ENCODE measurements at places on chromosomes 5 and 9. TPM values are rescaled to one million over a fixed set of nuclear protein-coding genes. Genes with fewer than 3 reads are reported as not detected.

DNA sequence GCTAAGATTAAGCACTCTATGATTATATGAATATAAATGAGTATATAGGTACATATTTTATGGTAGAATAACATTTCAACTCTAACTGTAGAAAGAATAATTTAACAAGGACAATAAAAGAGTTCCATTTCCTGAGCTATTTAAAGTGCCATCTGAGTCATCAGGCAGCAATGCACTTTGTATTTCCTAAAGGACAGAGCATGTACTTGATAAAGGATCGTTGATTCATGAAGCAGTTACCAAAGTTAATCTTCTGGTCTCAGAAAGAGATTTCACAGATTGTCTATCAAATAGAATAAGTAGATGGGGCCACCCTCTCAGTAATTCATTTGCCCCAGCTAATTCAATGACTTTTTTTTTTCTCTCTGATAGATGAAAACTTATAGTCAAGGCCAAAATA lies 747.8 kb downstream of the CDH18 start:
- DNase-seq = peak; percentile 73
- peaks cover 6% of the 10 kb centered on the region for H3K4me1 ChIP-seq
- no peak overlapping the region for H3K27ac ChIP-seq
- H3K36me3 ChIP-seq = no peaks in the 10 kb centered on the region
- no peak overlapping the region for H3K4me3 ChIP-seq

DNA sequence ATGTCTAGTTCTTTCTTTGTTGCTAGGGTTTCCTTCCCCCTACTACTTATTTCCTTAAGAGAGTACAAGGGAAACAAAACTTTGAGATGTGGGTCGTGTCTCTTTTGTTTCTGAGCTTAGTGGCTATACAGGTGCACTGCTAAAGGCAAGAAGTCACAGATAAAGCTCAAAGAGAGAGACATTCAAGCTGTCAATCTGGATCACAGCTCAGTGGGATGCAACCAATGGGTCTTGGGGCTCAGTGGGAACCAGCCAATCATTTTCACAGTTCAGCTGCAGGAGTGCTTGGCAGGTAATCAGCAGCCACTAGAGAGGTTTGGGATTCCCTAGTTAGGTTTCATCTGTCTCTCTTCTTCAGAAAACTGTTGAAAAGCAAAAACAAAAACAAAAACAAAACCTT lies 135.4 kb upstream of the SGCD start:
- H3K27me3 ChIP-seq = no peaks in the 10 kb centered on the region
- no peak for DNase-seq
- no peak overlapping the region for H3K27ac ChIP-seq

DNA sequence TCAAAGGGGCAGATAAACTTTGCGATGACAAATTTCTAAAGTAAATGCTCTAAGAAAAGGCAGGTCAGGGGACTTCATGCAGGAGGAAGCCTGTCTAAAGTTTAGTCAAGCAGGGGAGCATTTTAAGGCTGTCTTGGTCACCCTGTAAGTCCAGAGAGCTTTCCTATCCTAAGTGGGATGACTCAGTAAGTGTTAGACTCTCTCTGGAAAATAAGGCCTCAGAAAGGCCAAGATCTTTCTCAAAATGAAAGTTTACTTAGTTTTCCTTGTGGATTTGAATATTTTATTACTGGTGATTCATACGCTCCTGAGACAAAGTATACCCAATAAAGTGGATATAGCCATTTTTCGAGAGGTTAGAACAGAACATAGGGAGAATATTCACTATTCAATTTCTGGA lies 806.9 kb upstream of the CDH9 start:
- no peak overlapping the region for H3K27ac ChIP-seq
- H3K36me3 ChIP-seq = no peaks in the 10 kb centered on the region
- no peak for DNase-seq
- no peaks in the 10 kb centered on the region for H3K27me3 ChIP-seq
- no peak overlapping the region for H3K4me3 ChIP-seq

DNA sequence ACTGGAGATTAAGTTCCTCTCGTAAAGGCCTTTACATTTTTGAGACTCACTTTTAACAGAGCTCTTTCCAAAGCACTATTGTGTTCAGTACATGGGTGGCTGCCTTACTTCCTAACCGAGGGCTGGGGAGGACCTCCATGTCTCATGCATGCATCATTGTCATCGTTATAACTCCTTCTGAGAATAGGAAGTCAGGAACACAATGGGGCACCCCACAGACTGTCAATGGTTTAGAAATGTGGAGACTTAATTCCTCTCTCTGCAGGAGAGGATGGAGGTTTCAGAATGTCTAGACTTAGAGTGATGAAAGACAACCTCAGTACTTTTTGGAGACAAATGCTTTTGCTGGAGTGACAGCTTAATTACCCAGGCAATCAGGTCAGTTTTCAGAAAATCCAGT lies 83.9 kb downstream of the PRLR start:
- no peak for DNase-seq
- H3K36me3 ChIP-seq = no peaks in the 10 kb centered on the region
- H3K4me3 ChIP-seq = no peak overlapping the region
- no peaks in the 10 kb centered on the region for H3K4me1 ChIP-seq

The PCSK5 gene
- 11.5 TPM for total RNA-seq

The PAPPA gene
- 208 TPM for total RNA-seq

Measured in astrocyte (in vitro differentiated cells and primary cell).